ELF-1 (cell line): ENCODE measurements at places on chromosomes 11 and 22.

DNA sequence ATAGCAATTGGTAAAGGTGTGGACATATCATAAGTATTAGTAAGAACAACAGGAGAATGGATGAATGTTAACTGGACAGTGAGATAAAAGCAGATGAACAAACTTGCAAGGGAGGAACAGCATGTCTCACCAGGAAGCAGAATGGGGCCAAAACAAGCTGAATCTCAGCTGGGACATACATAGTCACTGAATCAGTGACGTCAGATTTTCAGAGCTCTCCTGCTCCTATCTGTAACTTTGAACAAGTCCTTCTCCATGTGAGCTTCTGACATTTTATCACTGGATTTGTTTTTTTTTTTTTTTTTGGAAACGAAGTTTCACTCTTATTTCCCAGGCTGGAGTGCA, 118.7 kb downstream of the BBOX1 start:
- no peak for DNase-seq

DNA sequence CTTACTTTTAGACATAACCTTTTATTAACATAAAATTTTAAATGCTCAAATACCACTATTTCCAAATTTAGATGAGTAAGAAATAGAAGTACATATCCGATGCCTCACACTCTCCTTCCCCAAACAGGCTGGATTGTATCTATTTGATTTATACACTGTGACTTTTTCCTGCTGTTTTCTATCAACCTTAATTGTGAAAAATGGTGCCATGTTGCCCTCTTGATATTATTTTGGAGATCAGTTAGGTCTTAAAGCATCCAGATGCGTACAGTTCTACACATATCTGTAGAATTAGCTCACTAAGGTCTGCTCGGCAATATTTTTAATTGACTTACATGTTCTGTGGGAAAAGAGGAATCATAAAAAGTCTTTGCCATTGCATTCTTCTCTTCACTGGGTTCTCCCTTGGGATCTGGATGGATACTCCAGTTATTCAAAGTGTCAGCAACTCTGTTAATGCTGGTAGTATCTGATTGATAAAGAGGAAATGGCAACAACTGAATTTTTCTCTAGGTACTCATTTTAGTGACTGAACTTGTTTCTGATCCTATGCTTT, 27.2 kb downstream of the EIF3M start:
- no peak for DNase-seq

DNA sequence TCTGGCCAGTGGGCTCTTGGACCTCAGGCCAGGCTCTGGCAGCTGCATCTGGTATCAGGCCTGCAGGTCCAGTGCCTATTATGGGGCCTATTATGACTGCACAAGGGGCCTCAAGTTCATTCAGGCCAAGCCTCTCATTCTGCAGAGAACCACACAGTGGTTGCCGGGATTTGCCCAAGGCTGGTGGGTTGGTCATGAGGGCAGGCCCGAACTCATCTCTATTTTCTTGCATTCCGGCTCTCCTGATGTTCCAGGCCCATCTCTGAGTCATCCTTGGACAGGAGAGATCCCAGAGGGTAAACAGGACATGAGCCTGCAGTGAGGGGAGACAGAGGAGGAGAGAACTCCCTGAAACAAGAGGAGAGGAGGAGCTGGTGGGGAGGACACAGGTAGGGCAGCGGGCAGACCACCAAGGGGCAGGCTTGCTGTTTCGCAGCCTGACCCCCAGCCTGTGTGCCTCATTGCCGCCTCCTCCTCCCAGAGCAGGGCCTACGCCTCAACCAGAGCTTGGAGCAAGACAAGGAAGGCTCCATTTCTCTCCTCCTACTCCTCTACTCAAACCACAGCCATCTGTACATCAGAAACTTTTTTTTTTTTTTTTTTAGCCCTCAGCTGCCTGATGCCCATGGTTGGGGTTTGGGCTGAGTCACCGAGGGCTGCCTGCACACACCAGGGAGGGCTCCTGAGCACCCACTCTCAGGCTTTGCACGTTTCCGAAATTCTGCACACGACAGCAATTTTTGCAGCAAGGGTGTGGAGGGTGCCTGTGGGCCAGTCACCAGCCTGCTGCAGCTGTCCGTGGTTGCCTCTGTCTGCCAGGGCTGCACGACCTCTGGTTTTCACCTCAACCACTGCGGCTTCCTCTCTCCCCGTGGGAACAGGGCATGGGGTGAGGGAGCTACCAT, 12.7 kb upstream of the TREH start:
- DNase-seq = peak; percentile 60

- DNase-seq = no peak
Observed at GRCh38 chr11:34594603-34595002, 26.3 kb upstream of the EHF start.

- DNase-seq = peak; percentile 90
Observed at GRCh38 chr11:61747192-61747966, 5.1 kb upstream of the MYRF start.

DNA sequence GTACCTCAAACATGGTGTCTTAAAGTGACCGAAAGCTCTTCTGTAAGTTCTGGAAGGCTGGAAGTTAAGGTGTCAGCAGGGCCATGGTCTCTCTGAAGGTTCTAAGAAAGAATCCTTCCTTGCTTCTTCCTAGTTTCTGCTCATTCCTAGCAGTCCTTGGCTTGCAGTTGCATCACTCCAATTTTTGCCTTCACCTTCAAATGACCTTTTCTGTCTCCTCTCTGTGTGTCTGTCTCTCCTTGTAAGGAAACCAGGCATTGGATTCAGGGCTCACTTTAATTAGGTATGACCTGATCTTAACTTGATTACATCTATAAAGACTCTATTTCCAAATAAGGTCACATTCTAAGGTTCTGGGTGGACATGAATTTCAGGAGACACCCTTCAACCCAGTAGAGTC, 8.7 kb downstream of the AASDHPPT start:
- DNase-seq = no peak

- no peak for DNase-seq
Observed at GRCh38 chr11:87908086-87908485, 267.2 kb downstream of the RAB38 start.
